ENCODE measurements at places on chromosomes 3 and 15.
A peak's percentile ranks its signal among the peaks of the same experiment; 100 is the strongest.

- no peak for DNase-seq
Measured at GRCh38 chr3:43776101-43776500, 85.4 kb downstream of the ABHD5 start.

DNA sequence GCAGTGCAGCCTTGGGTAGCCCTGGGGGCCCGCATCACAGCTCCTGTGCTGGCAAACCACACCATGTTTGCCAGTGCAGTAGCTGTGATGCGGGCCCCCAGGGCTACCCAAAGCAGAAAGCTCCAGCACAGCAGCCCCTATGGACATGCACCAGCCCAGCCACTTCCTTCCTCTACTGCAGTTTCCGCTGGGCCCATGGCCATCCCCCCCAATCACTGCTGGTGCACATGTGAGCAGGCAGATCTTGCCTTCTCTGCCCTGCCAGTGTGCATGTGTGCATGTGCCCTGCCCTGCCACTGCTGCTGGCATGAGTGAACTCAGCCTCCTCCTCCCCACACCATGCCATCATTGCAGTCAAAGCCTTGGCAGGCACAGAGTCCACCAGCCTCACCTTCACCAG lies 20.1 kb upstream of the MINAR1 start:
- no peak for DNase-seq

- no peak for DNase-seq
Measured at GRCh38 chr3:100696161-100696560, 13.1 kb upstream of the TFG start.

DNA sequence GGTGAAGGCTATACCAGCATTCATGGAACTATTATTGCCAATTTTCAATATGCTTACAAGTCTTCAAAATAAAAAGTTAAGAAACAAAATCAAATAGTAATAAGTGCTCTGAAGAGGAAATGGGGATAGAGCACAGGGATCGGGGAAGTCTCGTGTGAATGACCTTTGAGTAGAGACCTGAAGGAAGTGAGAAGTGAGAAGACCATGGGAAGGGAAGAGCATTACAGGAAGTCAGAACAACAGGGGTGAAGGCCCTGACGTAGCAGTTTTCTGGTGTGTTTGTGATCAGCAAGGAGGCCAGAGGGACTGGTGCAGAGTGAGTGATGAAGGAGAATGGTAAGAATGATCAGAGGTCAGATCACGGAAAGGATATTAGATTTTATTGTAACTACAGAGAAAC lies 48.1 kb downstream of the STAC start:
- no peak for DNase-seq

DNA sequence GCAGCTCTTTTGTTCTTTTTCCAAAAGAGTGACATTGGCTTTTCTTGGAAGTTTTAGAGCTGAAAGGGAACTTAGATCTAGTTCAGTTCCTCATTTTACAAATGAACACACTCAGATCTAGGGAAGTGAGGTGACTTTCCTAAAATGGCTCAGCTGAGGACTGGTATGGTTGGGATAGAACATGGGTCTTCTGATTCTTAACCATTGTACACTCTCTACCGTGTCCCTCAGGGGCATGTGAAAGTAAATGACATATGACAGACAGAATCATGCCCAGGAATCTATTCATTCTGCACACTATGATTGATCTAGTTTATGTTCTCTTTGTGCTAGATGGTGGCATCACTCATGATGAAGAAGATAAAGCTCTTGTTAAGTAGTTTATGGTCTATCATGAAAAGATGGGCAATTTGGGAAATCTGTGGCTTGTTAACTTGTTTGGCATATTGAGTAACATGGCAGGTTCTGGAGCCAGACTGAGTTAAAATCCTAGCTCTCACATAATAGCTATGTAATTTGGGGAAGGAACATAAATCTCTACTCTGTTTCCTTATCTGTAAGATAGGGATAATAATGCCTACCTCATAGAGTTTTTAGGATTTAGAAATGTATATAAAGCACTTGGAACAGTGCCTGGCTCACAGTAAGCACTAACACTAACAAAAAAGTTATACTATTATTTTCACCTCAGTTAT lies 30.9 kb downstream of the UBE2E1 start:
- DNase-seq = no peak

GRCh38 chr3:125172346-125172745 lies 40.2 kb downstream of the SLC12A8 start:
- DNase-seq = no peak

- DNase-seq = no peak
Measured at GRCh38 chr3:56926243-56926946, 124.6 kb upstream of the ARHGEF3 start.

DNA sequence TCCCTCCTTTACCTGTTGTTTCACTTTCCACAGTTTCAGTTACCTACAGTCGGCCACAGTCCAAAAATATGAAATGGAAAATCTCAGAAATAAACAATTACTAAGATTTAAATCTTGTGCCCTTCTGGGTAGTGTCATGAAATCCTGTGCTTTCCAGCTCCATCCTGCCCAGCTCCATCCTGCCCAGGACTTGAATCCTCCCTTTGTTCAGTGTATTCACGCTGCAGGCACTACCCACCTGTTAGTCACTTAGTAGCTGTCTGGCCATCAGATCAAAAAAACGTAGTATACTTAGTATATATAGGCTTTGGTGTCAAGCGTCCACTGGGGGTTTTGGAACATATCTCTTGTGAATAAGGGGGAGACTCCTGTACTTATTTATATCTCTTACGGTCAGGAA lies 329.0 kb upstream of the SEMA6D start:
- DNase-seq = no peak

DNA sequence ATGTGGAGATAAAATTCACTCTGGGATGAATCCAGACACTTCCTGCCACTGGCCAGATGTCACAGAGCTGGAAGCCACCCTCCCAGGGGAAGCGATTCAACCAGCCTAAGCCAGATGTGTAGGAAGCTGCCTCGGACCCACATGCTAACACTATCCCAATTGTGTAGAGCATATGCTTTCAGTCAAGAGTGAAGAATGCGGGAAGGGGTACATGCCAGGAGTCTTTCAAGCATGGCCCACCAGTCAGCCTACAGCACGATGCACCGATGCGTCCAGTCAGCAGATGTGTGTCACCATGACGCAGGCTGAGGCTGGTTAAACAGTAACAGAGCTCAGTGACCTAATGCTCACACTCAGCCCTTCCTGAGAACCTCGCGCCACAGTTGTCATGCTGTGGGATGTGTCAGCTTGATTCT lies 38.8 kb upstream of the BNC1 start:
- DNase-seq = peak; percentile 76

DNA sequence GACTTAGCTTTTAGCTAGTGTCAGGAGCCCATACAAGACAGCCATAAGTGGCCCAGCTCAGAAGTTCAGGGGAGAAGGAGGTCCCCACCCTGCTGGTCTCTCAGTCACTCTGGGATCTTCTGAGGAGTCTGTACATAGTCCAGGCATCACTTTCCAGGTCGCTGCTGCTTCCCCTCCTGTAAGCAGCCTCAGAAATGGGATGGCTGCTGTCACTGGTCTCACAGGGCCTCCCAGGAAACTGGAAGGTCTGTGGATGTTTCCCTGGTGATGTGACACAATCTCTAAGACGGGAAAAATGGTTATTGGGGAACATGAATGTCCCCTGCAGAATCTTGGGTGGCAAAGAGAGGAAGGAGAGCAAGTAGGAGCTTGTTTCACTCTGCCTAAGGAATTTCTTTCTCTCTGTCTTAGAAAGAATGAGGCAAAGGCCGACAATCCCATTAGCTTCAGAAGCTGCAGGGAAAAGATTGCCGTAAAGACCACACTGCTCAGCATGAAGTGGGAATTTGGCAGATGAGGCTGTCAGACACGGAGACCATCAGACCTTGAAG lies 43.2 kb upstream of the TNFAIP8L3 start:
- no peak for DNase-seq

DNA sequence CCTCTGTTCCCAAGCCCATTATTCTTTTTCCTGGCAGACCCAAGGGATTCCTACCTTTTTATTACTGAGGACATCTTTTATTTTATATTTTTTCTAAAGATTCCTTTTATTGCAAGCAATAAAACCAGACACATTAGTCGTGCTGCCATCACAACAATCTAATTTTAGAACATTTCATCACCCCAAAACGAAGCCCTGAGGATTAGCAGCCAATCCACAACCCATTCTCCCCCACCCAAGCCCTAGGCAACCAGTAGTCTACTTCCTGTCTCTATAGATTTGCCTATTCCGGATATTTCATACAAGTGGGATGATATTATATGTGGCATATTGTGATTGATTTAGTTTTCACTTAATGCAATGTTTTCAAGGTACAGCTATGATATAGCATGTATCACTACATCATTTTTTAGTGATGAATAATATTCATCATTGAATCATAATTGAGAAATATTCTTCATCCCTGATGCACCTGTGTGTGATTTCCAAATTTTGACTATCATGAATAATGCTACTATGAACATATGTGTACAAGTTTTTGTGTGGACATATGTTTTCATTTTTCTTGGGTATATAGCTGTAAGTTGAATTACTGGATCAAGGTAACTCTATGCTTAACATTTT lies 65.7 kb downstream of the IL1RAP start:
- no peak for DNase-seq

Data from AG04450 (cell line).